ENCODE measurements at places on chromosomes 4 and X.

- DNase-seq = no peak
Measured at GRCh38 chrX:107721318-107721717, 54.3 kb downstream of the TSC22D3 start.

- DNase-seq = no peak
Measured at GRCh38 chr4:54877006-54877405, 219.2 kb downstream of the KIT start.

- no peak for DNase-seq
Measured at GRCh38 chr4:41525129-41525528, 12.8 kb upstream of the LIMCH1 start.

DNA sequence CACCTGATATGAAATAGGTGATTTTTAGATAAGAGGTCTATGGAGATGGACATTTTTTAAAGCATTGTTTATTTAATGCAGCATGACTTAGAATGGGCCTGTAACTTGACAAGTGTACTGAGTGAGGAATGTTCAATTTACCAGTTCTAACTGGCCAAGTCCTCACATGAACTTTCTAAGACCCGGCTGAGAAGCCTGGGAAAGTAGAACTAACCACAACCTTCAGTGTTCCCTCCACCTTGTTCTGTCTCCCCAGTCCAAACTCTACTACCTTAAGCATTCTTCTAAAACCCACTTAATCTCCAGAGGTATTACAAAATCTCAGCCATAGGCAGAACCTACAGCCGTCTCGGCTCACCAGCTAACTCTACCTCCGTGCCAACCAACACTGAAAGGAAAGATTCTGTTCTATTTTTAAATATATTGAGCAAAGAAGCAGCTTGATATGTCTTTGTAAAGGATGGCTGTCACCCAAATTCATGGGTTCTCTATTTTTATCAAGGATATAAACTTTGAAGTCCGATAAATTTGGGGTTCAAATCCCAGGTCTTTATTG is 6.8 kb downstream of the PPARGC1A start:
- DNase-seq = no peak
